Fibroblast of gingiva (primary cell): ENCODE measurements at places on chromosomes 1 and 21.

- no peak for DNase-seq
Observed at GRCh38 chr1:41358131-41359021, 2.9 kb upstream of the FOXO6 start.

- DNase-seq = no peak
Observed at GRCh38 chr1:215082532-215083382, at the start of gene KCNK2. Gene KCNK2 (plus strand): TSS chr1:215082737. CDS start chr1:215083386, 649 bp downstream.

- DNase-seq = no peak
Observed at GRCh38 chr1:42998386-42998785, 39.7 kb upstream of the SLC2A1 start.

- DNase-seq = no peak
Observed at GRCh38 chr1:2076826-2077225, 26.6 kb downstream of the PRKCZ start.

DNA sequence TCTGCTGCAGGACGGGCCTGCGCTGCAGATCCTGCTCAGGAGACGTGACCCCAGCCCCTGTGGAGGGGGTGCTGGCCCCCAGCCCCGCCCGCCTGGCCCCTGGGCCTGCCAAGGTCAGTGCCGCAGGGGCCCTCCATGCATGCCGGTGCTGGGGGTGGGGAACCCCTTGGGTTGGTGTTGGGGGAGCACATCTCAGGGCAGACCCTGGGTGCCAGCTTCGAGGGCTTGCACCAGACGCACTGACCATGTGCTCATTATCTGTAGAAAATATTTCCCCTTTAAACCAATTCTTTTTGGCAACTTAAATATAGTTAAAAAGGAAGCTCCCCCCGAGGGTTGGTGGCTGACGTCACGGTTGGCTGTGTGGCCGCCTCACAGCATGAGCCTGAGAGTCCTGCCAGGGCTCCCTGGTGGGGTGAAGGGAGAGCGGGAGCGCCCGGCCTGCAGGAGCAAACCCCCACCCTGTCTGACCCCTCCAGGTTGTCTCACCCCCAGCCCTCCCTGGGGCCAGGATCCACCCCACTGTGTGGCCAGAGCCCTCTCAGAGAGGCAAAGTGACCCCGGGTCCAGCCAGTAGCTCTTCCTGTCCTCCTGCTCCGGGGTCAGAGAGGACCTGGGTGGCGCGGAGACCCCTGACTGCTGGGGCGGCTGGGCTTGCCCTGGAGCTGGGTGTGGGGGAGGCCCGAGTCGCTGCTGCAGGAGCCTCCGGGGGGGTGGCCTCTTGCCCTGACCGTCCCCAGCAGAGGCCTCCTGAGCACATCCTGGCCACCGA is 5.3 kb upstream of the PFKL start:
- peak; percentile 49 for DNase-seq

- no peak for DNase-seq
Observed at GRCh38 chr1:114561333-114561732, 20.1 kb downstream of the BCAS2 start.

DNA sequence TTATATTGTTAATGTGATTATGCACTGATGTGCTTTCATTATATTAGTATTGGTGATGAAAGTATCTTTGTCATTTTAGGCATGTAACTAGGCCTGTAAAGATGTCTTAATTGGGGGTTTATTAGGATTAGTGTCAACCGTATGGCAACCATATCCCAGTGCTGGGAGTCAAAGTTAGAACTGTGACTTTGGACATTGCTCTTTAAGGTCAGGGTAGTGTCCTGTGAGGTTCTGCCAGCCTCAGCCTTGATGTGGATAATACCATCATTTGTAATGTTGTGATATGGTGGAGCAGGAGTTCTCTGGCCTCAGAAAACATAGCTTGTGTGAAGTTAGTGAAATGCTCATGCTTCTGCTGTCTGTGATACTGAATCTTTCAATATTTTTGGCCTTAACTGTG is 59.4 kb downstream of the LAMC1 start:
- no peak for DNase-seq

DNA sequence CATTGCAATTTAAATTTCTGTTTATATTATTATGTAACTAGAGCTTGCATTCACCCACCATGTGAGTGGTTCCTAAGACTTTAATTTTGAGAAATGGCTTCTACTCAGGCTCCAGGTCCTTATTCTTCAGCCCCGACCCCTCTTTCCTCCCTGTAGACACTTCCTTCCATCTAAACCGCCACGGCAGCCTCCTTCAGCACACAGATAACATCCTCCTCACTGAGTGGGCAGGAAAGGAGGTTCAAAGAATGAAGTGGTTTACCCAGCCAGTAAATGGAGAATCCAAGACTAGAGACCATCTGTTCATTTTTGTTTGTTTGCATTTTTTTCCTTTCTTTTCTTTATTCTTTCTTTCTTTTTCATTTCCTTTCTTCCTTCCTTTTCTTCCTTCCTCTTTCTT is 37.1 kb upstream of the SOD1 start:
- no peak for DNase-seq

DNA sequence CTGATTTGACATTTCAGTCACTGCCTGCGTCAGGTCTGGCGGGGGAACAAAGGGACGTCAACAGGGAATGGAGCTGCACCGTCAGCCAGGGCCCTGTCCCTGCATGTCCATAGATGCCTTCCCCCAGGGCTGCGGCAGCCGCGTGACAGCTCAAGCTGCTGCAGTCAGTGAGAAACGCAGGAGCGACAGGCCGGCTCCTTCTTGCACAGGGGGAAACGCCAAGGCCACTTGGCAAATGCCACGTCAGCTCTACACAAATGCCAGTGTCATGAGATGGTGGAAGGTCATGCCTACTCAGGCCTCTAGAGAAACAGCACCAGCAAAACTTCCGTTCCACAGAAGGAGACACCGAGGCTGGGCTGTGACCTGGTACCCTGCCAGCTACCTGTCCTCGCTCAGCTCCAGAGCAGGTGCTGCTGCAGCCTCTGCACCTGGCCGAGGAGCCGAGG is 37.7 kb downstream of the SYF2 start:
- DNase-seq = no peak

- no peak for DNase-seq
Observed at GRCh38 chr1:93143136-93143535, 37.1 kb downstream of the TMED5 start.

- DNase-seq = no peak
Observed at GRCh38 chr1:162130308-162130707, 60.8 kb downstream of the NOS1AP start.

DNA sequence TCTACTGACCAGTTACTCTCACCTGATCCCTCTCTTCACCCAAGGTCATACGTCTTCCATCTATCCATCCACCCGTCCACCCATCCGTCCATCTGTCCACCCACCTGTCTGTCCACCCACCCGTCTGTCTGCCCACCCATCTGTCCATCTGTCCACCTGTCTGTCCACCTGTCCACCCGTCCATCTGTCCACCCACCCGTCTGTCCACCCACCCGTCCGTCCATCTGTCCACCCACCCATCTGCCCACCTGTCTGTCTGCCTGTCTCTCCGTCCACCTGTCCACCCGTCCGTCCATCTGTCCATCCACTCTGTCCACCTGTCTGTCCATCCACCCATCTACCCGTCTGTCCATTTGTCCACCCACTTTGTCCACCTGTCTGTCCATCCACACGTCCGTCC is 11.8 kb upstream of the KIF26B start:
- DNase-seq = no peak

DNA sequence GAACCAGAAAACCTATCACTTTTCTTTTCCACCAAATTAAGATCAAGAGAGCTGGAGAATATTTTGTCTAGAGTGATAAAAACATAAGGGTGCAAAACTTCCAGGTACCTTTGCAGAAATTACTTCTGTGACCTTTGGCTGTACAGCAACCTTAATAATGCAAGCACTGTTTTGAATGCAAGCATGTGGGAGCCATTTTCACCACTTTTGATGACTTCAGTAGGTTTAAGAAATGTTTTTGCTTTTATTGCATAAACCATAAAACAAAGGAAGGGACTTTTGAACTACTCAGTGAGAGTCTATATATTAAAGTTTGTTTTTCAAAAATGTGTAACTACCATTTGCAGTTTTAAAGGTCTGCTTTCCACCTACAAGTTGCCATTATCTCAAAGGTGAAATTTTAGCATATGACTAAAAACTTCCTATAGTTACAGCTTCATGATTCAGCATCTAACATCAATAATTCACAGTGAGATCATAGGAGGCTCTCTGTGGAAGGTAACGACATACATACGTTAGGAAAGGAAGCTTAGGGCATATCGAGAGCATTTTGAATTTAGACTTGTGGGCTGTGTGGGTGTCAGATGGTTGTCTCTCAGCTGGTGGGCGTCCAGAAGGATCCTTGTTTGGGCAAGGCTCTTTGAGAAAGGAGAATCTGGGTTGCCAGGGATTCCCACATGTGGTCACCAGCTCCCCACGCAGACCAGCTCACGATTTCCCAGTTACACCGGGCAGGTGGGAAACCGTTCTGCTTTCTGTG is 1.1 kb upstream of the GADD45A start:
- no peak for DNase-seq

GRCh38 chr1:167620002-167620401 is 10.0 kb upstream of the RCSD1 start:
- no peak for DNase-seq

DNA sequence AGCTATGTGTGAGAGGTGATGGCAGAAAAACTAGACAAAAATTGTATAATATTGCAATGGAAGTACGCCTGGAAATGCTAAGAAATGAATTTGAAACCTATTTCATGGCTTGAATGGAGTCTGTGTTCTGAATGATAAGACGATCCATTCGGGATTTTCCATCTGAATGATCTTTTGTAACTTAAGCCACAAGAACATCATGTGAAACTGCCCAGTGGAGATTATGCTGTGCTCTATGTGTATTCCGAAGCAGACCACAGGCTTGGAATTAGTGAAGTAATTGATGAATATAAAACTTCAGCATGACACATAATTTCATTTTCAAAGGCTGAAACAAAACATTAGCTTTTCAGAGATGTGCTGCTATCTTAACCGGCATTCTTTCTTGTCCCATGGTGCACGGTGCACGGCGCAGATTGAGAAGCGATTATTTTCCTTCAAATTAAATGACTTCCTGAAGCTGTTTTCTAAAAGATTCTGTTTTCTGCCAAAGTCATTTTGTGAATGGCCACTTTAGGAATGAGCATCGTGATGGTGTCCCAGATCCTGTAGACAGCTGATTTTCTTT is 652.9 kb downstream of the PLA2G4A start:
- DNase-seq = no peak

- no peak for DNase-seq
Observed at GRCh38 chr1:16442265-16442664, 1.7 kb downstream of the NECAP2 start.

- no peak for DNase-seq
Observed at GRCh38 chr1:198519639-198520501, 20.6 kb downstream of the ATP6V1G3 start.

DNA sequence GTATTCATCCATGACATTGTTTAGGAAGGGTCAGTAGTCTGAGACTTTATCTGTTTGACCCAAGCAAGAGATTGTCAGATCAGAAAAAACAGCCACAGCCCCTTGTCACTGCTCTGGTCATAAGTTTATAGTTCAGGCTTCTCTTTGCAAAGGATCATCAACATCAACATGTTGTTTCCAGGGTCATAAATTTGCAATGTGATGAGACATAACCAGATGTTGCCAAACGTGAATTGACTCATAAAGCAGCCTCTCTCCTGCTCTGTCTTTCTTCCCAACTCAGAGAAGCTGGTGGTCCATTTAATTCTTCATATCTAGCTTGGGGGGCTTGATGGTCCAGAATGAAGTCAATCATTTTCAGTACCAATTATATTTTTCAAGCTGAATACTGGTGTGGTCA is 507.2 kb upstream of the PBX1 start:
- DNase-seq = peak; percentile 6

DNA sequence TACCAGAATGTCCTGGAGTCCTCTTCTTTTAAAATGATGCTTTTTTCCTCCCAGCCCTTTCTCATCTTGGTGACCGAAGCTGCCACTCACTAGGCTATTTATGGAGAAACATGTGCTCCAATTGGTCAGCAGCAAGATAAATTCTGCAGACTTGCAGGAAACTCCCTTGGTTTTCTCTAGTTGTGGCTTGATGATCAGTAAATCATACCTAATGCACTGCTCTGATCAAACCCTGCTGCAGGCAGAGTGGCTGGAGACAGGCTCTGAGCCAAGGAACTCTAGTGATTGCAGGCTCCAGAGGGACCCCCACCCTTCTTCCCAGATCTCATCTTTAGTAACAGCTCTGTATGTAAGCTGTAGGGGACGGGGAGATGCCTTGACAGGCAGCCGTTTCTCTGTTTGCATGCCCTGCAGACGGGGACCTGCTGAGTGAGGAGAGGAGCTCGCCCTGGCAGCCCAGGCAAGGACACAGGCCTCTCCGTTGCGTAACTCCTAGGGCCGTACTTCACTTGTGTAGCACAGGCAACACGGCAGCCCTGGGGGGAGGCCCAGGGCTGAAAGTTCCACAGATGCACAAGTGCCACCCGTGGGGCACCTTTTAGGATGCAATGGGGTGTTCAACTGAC is 14.5 kb downstream of the SLC6A17 start:
- no peak for DNase-seq

- peak; percentile 15 for DNase-seq
Observed at GRCh38 chr1:87515781-87516180, 187.1 kb downstream of the LMO4 start.

DNA sequence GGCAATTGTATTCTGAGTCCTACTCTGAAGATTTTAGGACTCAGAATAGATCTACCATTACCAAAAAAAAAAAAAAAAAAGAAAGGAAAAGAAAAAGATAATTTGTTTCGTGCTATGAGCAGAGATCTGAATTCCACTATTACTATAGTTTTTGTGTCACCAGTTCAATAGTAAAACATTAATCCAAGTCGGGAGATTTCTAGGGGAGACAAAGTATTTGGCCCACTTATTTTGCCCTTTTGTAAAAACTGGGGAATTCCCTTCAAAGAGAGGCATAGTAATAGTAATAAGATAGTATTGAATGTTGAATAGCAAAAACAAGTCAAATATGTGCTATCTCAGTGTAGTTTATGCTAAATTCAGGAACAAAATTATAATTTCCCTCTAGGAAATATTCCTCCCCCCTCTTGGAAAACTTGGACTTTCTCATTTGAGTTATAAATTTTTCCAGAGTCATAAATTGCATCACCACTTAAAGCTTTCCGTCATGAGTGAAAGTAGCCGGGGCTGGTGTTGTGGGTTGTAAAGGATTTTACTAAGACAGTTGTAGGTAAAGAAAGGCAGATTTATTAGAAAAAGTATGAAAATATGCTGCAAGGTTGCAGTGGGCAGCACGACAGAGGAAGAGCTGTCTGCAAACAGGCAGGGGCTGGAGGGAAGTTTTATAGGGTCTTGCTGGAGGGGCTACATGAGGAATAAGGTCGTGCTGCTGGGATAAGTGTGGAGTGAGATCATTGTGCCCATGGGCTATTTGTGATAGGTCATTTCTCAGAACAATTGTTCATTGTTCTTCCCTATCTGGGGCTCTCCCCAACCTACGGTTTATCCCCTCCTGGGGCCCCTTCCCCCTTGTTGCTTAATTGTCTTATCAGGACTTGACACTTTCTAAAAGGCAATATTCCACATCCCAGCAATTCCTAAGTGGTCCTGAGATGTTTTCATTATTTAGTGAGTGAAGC is 1009.9 kb downstream of the PLA2G4A start:
- DNase-seq = no peak

- DNase-seq = no peak
Observed at GRCh38 chr1:155957411-155957915, 16.0 kb downstream of the RXFP4 start.
